Activated T-helper 2 cell treated with anti-CD3 and anti-CD28 coated beads, Interferon-gamma antibody, Interleukin-2, Interleukin-4, amounts not matched to agents 10 μg/mL and 5 μg/mL and 100 μg/mL, durations not matched to agents 14 hours and 24 hours and 36 hours (primary cell): ENCODE measurements at places on chromosomes 16 and 17. TPM values are rescaled to one million over a fixed set of nuclear protein-coding genes. Genes with fewer than 3 reads are reported as not detected.

GRCh38 chr17:47872651-47873161 lies 21.7 kb upstream of the SP6 start:
- no peak for DNase-seq

DNA sequence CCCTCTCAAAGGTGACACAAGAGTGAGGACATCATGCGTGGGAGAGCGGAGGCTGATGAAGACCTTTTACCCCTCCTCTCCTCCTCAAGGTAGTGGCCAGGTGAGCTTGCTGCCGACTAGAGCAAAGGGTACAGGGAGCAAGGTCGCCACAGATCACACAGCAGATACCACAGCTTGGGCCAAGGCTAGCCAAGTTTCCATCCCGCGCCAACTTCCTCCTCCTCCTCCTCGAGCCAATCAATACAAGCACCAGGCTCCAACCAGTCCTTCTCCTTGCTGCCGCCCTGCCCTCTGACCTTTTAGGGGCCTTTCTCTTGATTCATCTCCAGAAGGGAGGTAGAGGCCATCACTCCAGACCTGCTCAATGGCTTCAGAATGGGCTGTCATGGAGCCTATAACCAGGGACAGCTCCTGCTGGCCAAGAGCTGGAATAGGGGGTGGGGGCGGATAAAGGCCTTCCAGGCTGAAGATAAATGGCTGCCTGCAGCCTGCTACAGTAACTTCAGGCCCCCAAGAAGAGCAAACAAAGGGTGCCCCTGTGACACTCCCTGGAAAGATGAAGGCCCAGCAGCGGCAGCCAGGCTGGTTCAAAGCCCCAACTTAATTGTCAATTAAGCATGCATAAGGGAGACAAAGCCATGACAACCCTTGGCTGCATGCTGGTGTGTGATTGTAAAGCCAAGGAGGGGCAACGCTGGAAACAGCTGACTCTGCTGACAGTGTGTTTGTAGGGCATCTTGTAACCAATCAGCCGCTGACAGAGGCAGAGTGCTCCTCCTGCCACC lies 17.8 kb downstream of the HNF1B start:
- DNase-seq = no peak

Gene PITPNM3
- 0.52 and 1.1 TPM in 2 replicates for total RNA-seq

DNA sequence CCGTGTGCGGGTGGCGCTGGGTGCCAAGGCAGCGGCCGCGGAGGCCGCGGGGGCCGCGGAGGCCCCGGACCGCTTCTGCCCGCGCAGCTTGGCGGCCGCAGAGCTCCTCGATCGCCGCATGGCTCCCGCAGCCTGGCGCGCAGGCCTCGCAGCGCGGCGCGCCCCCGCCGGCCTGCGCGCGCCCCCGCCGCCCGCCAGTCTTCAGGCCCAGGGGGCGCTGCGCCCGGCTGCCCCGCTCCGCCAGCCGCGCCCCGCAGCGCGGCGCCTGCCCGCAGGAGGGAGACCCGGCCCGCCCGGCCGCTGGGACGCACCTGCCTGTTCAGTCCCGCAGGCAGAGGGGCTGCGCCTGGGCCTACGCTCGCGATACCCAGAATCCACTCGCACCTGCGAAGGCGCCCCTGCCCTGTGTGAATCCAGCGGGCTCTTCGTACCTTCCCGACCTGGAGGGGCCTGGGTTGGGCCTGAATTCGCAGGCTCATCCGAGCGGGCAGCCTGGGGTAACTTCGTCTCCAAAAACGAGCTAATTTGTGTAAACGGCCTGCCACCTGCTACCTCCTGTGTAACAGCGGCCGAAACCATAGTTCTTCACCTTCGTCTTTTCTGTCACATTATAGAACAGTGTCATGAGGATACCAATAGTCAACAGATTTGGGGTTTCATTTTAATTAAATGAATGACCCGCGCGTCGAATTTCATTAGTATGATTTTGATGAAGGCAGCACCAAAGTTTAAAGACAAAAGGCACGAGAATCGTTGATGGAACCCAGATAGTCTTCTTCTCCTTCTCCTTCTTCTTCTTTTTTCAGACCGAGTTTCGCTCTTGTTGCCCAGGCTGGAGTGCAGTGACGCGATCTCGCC lies at the start of gene CENPV:
CENPV (minus strand) TSS at position 153 of the 858 bp plus-strand sequence; CDS start at position 120, 33 bp downstream.
- DNase-seq = peak; percentile 49

DNA sequence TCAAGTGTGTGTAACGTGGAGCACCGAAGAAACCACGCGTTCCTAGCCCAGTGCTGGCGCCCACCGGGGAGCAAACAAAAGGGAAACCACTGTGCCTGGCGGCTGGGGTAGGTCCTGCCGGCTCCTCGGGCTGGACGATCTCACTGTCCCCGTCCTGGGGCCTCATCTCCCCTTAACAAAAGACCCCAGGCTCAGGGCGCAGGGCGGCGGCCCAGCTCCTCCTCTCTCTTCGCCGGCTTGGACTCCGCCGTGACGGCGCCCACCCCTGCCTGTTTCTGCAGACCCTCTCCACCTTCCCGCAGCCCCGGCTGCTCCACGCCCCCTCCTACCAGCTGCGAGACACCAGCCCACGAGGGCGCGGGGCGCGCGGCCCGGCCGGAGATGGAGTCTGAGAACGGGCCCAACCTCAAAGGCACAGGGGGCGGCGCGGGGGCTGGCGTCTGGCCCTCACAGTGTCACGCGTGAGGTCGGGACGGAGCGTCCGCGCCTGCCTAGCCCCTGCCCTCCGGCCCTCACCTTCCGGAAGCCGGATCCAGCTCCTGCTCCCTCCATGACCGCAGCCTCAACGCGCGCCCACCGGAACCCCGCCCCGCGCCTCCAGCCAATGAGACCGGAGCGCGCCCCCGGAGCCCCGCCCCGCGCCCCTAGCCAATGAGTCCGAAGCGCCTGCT lies at the start of gene CENPX:
CENPX (minus strand) TSS at position 569 of the 671 bp plus-strand sequence; CDS start at position 552, 17 bp downstream.
- DNase-seq = no peak

- DNase-seq = peak; percentile 67
These were observed at the start of gene IL4R for GRCh38 chr16:27313422-27314160. Gene IL4R (plus strand): TSS chr16:27313974. CDS start chr16:27340204, 26,230 bp downstream.

DNA sequence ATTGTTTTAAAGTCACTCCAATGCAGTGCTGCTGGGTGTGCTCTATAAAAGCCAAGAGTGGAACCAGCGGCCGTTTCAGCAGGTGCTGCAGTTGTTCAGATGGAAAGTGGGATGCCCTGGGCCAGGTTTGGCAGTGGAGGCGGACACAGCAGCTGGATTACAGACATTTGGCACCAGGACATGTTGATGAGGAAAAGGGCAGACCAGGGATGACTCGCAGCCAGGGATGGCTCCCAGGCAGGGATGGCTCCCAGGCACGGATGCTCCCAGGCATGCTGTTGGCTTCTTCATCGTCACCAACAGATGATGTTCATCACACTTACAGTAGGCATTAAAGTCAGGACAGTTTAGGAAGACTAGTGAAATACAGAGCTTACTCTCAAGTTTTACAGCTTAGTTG lies 10.0 kb downstream of the GAN start:
- DNase-seq = no peak

DNA sequence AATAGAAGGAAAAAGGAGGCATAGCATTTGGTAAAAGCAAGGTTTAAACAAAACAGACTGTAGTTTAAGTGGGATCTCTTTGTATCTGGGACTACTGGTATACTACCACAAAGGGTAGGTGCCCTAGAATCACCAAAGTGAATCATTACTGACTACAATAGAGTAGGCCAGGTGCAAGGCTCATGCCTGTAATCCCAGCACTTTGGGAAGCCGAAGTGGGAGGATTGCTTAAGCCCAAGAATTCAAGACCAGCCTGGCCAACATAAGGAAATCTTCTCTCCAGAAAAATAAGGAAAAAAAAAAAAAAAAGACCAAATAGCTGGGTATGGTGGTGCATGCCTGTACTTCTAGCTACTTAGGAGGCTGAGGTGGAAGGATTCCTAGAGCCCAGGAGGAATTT lies 60.8 kb upstream of the CORO6 start:
- no peak for DNase-seq

GRCh38 chr16:19017179-19017578 lies 33.4 kb downstream of the TMC7 start:
- DNase-seq = no peak

- DNase-seq = no peak
These were observed 12.0 kb downstream of the ARL4D start for GRCh38 chr17:43410557-43411368.

DNA sequence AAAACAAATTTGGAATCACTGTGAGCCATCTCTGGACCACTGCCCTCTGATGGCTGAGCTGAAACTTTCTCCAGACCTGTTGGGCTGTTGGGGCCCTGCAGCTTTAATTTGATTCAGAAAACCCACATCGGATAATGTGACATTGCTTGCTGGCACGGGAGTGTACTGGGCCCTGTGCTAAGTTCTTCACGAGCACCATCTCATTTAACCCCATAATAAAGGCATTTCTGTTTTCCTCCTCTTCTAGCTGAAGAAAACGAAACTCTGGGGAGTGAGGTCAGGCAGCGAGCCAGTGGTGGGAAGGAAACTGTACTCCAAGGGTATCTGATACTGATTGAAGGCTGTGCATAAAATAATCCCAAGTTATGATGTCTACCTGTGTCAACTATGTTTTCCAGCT lies 34.5 kb upstream of the TNRC6A start:
- no peak for DNase-seq

DNA sequence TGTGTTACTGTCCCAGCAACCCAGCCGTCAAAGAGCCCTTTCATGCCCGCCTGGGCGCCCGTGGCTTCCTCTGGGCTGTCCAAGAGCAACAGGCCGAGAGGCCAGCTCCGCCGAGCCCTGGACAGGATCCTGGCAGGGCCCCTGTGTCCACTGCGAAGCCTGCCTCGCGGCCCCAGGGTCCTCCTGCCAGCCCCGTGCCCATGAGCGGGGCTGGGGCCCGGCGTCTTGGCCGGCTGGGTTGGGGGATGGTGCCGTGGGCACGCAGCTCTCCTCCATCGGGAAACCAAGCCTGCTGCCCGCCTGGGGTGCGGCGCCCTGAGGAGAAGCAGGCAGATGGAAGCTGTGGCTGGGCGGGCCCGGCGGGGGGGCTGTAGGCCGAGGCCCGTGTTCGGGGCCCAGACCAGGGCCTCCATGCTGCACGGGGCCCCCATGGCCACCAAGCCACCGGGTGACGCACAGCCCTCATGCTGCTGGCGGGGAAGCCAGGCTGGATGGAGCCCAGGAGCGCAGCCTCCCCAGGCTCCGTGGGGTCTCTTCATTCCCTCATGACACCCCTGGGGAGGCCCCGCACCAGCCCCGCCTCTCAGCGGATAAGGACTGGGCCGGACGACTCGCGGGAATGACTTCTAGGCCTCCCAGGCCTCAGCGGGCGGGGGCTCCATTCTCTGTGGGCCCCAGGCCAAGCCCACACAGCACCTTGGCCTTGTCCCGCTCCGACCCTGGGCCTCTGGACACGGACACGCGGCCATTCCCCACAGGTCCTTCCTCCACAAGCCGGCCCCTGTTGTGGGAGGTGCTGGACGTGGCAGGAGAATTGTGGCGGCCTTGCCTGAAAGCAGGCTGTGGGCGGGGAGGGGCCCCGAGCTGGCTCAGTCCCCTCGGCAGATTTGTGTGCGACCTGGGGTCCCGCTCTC lies at the start of gene C1QTNF8:
C1QTNF8 (minus strand) TSS at position 76 of the 914 bp plus-strand sequence. CDS start 1,322 bp downstream, outside the sequence.
- DNase-seq = no peak

DNA sequence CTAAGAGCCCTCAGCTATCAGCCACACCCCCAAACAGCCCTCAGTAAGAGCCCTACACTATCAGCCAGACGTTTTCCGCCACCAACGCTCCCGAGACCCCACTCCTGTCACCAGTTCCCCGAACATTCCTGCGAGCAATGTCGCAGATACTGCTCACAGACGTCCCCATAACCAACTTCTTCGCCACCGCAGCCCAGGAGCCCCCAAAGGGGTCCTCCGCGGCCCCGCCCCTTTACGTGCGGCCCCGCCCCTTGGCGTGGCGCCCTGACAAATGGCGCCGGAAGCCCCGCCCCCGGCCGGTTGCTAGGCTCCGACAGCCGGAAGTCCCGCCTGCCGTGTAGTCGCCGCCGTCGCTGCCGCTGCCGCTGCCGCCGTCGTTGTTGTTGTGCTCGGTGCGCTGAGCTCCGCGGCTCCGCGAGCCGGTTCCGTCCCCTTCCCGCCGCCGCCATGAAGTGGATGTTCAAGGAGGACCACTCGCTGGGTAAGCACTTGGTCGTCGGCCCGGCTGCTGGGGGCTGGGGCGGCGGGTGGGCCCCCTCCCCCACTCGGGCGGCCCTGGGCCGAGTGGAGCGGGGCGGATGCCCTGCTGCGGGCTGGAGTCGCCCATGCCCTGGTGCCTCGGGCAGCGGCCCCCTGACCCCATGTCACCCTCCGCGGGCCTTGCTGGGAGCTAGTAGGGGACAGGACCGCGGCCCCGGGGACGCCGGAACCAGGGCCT lies at the start of gene GABARAPL2:
GABARAPL2 (plus strand) TSS at position 340 of the 718 bp plus-strand sequence; CDS start at position 448, 108 bp downstream.
- DNase-seq = peak; percentile 86

DNA sequence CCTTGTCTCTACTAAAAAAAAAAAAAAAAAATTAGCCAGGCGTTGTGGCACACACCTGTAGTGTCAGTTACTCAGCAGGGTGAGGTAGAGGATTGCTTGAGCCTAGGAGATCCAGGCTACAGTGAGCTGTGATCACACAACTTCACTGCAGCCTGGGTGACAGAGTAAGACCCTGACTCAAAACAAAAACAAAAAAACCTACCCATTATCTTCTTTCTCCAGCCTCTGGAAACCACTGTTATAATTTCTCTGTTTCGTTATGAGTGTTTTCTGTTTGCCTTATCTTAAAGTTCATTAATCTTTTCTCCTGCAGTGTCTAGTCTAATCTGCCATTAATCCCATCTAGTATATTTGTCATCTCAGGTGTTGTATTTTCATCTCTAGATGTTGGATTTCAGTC lies 18.6 kb upstream of the CLTC start:
- peak; percentile 23 for DNase-seq

DNA sequence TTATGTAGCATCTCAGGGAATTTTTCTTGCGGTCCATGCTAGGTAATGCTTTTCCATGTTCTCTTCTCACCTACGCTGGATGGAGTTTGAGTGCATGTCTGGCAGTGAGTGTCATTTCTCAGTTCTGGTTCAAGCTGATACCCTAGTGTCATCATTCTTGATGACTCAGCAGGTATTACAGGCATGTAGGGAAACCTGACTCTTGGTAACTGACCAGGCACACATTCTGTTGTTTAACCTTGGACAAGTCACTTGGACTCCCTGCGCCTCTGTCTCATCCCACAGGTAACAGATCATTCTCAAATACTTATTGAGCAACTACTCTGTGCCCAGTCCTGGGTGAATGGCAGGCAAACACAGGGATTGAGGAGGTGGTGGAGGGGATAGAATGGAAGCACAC lies 6.8 kb upstream of the RBFOX1 start:
- DNase-seq = no peak

Gene KCNH6
- not detected in 2 replicates for total RNA-seq

- no peak for DNase-seq
These were observed 269.5 kb upstream of the N4BP1 start for GRCh38 chr16:48879223-48880122.

Gene SRCIN1
- total RNA-seq = 0.14 and 0.16 TPM in 2 replicates

- DNase-seq = no peak
These were observed 5.5 kb downstream of the DLX3 start for GRCh38 chr17:49989518-49989880.

Gene CCL13
- not detected in 2 replicates for total RNA-seq

Gene ABCA9
- total RNA-seq = not detected in 2 replicates

Gene KRTAP2-3
- total RNA-seq = not detected in 2 replicates

- no peak for DNase-seq
These were observed 478.4 kb upstream of the GOT2 start for GRCh38 chr16:59212492-59213024.
